ENCODE measurements at places on chromosomes 4 and X.

DNA sequence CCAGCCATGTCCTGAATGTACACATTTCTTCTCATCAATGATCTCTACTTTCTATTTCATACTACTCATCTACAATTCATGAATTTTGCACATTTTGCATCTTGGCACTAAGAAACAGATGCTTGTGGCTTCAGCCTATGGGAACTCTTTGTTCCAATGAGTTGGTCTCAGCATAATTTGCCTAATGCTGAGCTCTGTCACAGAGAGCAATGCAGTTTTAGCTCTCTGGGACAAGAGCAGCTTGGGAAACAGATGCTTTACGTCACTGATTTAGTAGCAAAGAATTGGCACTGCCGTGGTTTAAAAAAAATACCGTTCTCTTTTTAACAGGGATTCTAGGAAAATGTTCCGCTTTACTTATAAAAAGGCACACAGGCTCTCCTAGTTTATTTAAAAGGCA lies 162.4 kb downstream of the WDFY3 start:
- no peak for DNase-seq

DNA sequence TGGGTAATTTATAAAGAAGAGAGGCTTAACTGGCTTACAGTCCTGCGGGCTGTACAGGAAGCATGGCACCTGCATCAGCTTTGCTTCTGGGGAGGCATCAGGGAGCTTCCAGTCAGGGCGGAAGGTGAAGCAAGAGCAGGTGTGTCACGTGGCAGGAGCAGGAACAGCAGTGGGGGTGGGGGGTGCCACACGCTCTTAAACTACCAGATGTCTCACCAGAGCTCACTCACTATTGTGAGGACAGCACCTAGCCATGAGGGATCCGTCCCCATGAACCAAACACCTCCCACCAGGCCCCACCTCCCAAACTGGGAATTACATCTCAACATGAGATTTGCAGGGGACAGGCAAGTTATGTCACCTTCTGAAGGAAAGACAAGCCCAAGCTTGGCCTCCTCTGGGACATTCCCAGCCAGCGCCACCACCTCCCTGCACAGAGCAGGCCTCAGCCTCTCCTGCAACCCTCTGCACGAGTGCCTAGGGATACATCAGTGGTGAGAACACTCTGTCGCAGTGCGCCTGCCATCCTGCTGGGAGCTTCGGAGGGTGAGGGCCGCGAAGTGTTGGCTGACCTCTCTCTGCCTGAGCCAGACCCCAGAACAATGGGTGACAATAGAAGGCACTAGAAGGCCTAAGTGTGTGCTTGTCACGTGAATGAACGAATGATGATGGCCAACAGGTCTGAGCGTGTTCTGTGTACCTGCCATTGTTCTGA lies 244.3 kb downstream of the EVC2 start:
- no peak for DNase-seq

DNA sequence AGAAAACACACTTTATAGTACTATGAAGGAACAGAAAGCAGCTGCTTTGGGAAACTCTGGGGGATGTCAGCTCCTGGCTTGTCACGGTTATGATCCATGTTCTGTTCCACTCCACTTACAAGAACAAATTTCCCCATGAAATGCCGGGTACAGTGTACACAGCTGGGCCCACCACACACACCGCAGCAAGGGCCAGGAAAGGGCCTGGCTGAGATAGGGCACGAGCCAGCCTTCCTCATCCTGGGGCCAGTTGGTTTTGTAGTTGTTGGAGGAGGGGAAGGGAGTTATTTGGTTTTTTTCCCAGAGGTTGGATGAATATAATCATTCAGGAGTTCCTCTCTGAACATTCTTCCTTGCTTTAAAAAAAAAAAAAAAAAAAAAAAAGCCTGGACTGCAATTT lies 56.8 kb downstream of the SEPSECS start:
- DNase-seq = no peak

DNA sequence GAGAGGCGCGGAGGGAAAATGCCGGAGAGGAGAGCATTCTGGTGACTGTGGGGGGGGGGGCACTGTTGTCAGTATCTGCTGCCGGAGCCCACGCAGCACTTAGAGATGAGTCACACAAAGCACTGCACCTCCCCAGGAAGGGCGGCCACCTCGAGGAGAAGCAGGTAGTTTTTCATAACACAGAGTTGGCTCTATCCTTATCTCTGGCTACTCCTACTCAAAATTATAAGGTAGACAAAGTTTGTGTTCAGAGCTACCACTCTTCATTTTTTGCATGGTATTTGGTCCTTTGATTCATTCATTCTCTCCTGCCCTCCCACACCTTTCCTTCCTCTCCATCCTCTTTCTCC lies 76.2 kb upstream of the SCOC start:
- DNase-seq = no peak
